Activated naive CD8-positive, alpha-beta T cell treated with anti-CD3 and anti-CD28 coated beads for 36 hours (primary cell): ENCODE measurements at places on chromosomes 2 and 18. TPM values are rescaled to one million over a fixed set of nuclear protein-coding genes. Genes with fewer than 3 reads are reported as not detected.

Gene WDR35
- total RNA-seq, result 10.2 TPM

Gene ADGRF3
- 5.2 TPM for total RNA-seq

Gene MBOAT2
- 2.1 TPM for total RNA-seq

Gene KCNK3
- not detected for total RNA-seq

Gene SLC23A3
- 0.92 TPM for total RNA-seq

Gene CTAGE1
- not detected for total RNA-seq

Gene AQP12A
- total RNA-seq, result not detected

GRCh38 chr2:70668911-70669310, 99.1 kb downstream of the ADD2 start:
- peaks cover 17% of the 10 kb centered on the region for H3K36me3 ChIP-seq
- peaks cover 8% of the 10 kb centered on the region for H3K4me1 ChIP-seq
- no peak overlapping the region for H3K4me3 ChIP-seq
- no peak for DNase-seq

- no peaks in the 10 kb centered on the region for H3K36me3 ChIP-seq
- peaks cover 10% of the 10 kb centered on the region for H3K27me3 ChIP-seq
- H3K27ac ChIP-seq, result no peak overlapping the region
Measured at GRCh38 chr18:62458868-62459716, 63.7 kb upstream of the ZCCHC2 start.

DNA sequence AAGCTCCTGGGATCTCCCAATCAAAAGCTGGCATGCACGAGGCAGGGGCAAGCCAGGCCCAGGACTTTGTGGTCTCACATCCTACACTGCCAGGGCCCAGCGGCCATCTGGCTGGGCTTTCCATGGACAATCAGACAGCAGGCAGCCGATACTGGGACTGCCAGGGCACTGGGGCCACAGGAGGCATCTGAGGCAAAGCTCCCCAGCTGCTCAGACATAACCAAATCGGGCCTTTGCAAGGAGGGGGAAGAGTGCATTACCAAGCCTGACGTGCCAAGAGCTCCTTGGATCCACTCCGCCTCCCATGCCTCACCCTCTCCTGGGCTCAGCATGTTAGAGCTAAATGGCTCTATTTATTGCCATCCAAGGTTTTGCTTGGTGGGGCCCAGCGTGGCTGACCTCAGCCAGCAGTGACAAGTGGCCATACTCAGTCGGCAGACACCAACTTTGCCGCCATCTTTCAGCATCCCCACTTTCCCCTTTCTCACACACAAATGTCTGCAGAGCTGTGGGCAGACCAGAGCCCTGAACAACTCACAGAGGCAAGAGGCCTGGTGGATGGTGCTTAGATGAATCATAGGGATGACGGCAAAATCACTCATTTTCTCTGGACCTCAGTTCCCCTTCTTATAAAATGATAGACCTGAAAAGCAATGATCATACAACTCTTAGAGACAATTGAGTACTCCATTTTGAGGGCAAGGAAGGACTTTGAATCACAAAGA, 200.8 kb downstream of the TTC32 start:
- H3K4me1 ChIP-seq, result no peaks in the 10 kb centered on the region
- peaks cover 4% of the 10 kb centered on the region for H3K27me3 ChIP-seq
- no peak overlapping the region for H3K4me3 ChIP-seq
- H3K36me3 ChIP-seq, result no peaks in the 10 kb centered on the region
- no peak overlapping the region for H3K27ac ChIP-seq

GRCh38 chr2:194380011-194380410, 1277.0 kb upstream of the SLC39A10 start:
- H3K4me1 ChIP-seq, result no peaks in the 10 kb centered on the region
- no peak for DNase-seq
- no peak overlapping the region for H3K4me3 ChIP-seq
- H3K36me3 ChIP-seq, result no peaks in the 10 kb centered on the region
- no peaks in the 10 kb centered on the region for H3K27me3 ChIP-seq
- no peak overlapping the region for H3K27ac ChIP-seq

GRCh38 chr2:211035548-211036185, 479.3 kb downstream of the CPS1 start:
- H3K27me3 ChIP-seq, result no peaks in the 10 kb centered on the region
- H3K4me1 ChIP-seq, result no peaks in the 10 kb centered on the region
- no peak for DNase-seq
- H3K4me3 ChIP-seq, result no peak overlapping the region
- no peak overlapping the region for H3K27ac ChIP-seq
- H3K36me3 ChIP-seq, result no peaks in the 10 kb centered on the region

GRCh38 chr2:10770956-10771750, 41.4 kb downstream of the PDIA6 start:
- no peaks in the 10 kb centered on the region for H3K36me3 ChIP-seq
- no peak for DNase-seq
- H3K4me3 ChIP-seq, result no peak overlapping the region
- H3K27me3 ChIP-seq, result no peaks in the 10 kb centered on the region
- H3K27ac ChIP-seq, result no peak overlapping the region
- H3K4me1 ChIP-seq, result no peaks in the 10 kb centered on the region

- H3K4me1 ChIP-seq, result peaks cover 54% of the 10 kb centered on the region
- H3K4me3 ChIP-seq, result no peak overlapping the region
- DNase-seq, result no peak
- H3K27ac ChIP-seq, result no peak overlapping the region
- peaks cover 2% of the 10 kb centered on the region for H3K36me3 ChIP-seq
- H3K27me3 ChIP-seq, result no peaks in the 10 kb centered on the region
Measured at GRCh38 chr2:234406085-234406484, 90.8 kb downstream of the ARL4C start.
